ENCODE measurements at places on chromosomes 6 and 20.

DNA sequence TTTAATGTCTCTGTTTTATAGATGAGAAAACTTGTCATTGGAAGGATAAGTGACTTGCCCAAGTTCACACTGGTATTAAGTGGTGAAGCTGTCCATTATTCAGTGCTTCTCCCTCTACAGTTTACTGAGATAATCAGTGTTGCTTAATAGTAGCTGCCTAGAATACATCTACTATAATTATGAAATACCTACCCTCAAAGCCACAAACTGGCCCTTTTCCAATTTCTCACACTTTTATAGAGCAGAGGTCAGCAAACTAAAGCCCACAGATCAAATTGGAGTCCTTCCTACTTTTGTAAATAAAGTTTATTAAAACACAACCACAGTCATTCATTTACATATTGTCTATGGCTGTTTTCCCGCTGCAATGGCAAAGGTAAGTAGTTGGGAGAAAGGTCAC is 73.5 kb downstream of the EYS start:
- no peak for DNase-seq

DNA sequence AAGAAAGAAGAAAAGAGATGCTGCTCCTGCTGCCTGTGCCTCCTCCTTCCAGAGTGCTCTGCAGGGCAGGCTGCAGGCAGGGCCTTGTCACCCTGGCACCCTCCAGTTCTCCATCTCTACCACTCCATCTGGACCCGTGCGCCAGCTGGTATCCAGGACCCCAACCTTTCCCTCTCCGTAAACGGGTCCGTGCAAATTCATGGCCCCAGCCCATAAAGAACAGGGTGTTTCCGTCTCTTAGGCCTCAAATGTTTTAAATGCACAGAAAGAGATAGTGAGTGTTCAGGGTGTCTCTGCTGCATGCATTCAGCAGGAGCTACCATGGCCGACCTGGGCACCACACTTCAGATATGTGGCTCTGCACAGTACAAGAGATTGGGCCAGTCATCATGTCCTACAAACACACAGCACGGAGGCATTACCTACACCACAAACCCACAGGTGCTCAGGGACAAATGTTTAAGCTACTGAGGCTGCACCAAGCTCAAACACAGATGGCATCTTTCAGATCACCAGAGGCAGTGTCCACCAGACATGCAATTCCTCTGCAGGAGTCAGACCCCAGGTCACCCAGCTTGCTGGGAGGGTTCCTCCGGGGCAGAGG is 258.1 kb downstream of the DLL1 start:
- DNase-seq = peak; percentile 16

DNA sequence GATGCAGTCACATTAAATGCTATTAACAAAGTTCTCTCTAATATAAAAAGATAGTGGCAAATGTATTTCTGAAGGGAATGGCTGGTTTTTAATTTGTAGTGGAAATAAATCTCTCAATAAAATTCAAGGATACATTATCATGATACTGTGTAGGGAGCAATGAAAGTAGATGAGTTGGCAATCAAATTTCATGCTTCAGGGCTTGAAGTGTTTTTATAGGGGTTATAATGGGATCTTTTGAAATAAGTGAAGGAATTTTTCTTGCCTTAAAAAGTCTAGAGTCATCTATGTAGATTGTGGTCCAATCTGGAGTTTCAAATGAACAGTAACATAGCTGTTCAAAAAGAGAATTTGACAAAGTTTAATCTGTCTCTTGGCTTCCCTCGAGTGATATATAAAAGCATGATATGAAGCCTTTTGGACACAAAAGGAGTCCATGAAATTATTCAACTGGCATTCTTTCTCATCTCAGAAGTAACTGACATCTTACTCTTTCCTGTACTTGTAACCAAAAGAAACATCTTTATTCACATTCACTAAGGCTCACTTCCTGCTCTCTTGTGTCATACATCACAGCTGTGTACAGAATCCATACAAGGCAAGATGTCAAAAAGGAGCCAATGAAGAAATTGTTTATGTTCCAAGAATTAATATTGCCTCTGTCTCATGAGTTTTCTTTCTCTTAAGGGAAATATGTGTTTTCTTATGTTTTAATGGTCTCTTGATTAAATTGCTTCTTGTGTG is 591.0 kb upstream of the GJE1 start:
- DNase-seq = no peak

GRCh38 chr6:10852361-10852960 is 14.1 kb upstream of the MAK start:
- no peak for DNase-seq

- DNase-seq = no peak
Measured at GRCh38 chr6:132919045-132919860, 104.9 kb downstream of the RPS12 start.

DNA sequence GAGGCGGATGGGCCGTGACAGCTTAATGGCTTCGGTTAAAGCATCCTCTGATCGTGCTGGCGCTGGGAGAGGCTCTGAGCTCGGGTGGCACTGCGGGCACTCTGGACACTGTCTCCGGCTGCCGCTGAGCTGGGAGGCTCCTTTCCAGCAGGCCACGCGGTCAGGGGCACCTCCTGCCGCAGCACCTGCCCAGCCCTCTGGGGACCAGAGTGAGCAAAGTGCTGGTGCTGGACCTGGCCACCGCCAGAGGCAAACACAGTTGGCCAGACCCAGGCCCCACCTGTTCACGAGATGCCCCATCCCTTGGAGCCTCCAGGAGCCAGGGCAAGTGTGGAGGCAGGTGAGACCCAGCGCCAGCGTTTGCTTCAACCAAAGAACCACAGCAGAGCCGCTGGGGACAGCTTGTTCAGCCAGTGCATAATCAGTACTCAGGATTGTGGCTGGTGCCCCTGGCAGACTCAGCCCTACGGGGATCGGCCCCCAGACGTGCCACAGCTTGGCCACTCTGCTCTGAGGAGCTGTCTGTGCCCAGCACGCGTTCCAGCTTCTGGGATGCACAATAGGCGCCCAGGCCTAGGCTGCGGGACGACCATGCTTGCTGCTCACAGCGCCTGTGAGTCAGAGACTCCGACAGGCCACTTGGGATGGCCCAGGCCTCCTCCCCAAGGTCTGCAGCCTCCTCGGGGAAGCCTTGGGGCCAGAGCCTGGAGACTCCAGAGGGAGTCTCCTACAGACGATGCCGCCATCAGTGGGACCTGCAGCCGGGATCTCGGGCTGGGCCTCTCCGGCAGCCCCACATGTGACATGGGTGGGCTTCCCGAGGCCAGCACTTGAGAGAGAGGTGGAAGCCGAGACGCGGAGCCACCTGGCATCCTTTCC is 38.2 kb upstream of the SLCO4A1 start:
- no peak for DNase-seq

- no peak for DNase-seq
Measured at GRCh38 chr6:16349544-16349943, 111.2 kb downstream of the GMPR start.

DNA sequence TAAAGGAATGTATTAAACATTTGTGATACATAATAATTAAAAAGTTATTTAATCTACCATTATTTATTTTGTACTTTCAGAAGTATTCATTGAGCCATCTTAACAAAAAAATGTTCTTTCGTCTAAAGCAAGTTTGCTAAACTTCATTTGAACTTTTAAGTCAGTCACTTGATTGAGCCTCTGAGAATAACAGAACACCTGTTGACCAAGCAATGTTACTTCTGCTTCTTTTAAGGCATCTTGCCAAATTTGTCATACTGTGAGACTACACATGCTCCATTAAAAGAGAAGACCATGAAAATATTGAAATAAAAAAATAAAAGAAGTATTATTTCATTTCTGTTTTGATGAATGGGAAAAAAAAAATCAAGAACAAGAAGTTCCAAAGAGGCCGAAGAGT is 141.8 kb upstream of the BMP5 start:
- no peak for DNase-seq

DNA sequence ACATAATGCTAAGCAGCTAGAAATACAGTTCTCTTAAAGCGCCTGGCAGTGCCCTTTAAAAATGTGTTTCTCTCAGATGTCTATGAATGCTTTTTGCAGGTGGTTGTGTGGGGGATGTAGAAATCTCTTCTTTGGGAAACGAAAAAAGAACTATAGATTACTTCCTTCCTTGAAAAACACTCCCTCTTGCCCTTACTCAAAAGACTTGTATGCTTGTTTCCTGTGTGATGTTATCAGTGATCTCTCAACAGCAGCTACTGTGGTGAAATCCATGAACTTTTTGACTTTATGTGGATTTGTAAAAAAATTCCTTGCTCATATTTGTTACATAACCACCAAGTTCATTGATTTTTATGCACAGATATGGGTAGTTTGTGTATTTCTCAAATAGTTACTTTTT is 916.5 kb downstream of the QKI start:
- DNase-seq = no peak

DNA sequence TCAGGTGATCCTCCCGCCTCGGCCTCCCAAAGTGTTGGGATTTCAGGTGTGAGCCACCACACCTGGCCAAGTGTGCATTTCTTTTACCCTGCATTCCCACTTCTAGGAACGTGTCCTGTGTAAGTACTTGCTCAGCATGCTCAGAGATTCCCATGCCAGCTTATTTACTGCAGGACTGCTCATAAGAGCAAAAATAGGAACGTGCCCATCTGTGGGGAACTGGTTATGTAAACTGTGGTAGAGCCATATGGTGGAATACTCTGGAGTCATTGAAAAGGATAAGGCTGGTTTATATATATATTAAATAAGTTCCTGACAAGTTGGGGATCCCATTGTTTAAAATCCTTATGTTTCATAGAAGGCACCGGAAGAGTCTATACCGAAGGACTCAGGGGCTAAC is 38.2 kb upstream of the FANCE start:
- no peak for DNase-seq

- no peak for DNase-seq
Measured at GRCh38 chr6:150605333-150605732, 5.6 kb downstream of the PLEKHG1 start.

- DNase-seq = no peak
Measured at GRCh38 chr6:122107256-122107852, 292.1 kb upstream of the HSF2 start.

DNA sequence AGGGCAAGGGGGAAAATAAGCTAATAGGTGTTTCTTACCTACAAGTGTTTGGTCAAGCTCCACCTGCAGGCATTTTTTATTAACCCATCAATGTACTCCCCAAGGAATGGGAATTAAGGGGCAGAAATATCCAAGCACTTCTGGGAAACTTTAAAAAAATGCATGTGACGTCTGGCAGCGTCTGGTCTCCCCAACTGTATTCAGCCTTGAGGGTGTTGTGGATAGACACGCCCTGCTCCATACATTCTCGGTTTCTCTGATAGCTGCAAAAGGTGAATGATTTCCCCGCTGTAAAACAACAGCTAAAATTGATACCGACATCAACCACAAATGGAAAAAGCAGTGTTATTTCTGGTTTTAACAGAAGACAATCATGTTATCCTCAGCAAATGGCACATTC is 2.5 kb upstream of the FOXQ1 start:
- DNase-seq = no peak

GRCh38 chr20:7389216-7389615 is 551.0 kb downstream of the HAO1 start:
- no peak for DNase-seq

DNA sequence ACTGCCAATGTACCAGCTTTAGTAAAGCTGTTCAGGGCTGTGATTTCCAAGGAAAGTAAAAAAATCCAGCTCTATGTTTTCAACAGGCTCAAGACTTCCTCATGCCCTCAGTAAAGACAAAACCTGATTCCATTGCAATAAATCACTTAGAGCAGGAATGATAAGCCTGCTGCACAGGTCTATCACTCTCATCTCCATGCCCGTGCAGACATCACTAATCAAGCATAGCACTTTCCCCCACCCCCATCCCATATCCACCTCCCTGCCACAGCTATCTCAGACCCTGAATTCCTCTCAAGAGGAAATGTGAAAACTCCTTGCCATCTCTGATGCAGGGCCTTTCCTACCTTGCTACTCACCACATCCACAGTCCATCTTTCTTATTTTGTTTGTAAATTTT is 554.9 kb downstream of the MAFB start:
- DNase-seq = no peak

GRCh38 chr6:55199239-55199638 is 24.9 kb downstream of the HCRTR2 start:
- DNase-seq = no peak

DNA sequence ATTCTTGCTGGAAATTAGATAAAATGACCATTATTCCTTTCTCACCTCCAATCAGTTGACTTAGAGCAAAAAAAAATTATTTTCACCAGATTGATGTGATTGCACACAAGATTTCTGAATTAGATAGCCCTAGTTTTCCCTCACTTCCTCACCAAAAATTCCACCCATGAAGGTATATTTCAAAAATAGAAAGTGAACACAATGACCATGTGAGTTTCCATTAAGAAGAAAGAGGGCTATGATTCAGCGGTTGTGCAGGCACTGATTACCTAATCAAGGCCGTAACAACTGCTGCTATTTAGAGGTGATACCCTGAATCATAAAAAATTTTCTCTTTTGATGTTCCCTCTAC is 19.5 kb upstream of the RALGAPA2 start:
- DNase-seq = no peak

DNA sequence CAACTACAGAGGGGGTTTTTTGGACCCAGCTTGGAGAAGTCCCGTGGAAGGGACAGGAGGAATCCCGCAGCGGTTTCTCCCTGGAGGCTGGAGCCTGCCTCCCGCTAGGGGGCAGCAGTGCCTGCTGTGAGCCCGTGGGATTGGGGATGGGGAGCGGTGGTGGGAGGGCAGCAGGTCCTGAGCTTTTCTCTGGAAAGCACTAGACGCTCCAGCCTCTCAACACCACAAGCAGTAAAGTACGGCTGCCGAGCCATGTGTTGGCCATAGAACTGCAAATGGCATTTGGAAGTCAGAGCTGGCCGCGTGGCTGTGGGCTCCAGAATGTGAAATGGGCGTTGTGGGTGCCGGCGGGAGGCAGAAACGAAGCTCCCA is 47.8 kb downstream of the GMPR start:
- DNase-seq = peak; percentile 51

GRCh38 chr6:80480421-80481157 is 374.1 kb downstream of the BCKDHB start:
- no peak for DNase-seq

GRCh38 chr6:108798670-108799353 is 49.4 kb upstream of the ARMC2 start:
- no peak for DNase-seq

GRCh38 chr6:145271040-145271439 is 464.3 kb downstream of the EPM2A start:
- DNase-seq = no peak

- no peak for DNase-seq
Measured at GRCh38 chr6:5275497-5275896, 14.2 kb downstream of the FARS2 start.

DNA sequence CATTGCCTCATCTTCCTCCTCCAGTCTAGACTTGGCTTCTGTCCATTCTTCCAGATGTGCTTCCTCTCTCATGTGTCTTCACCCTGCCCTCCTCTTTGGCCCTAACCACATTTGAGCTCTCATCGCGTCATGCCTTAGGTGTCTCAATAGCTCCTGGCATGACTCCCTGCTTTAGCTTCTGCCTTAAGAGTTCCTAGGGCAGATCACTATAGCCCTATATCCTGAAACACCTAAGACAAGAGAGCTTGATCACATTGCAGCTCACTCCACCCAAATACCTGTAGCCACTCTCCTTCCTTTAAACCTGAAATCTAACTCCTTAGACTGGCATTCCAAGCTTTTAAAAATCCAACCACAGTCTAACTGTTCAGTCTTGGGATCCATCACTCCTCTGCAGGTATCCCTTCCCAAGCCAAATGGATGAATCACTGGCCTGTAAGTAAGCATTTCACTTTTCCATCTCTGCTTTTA is 69.0 kb upstream of the STXBP5 start:
- DNase-seq = no peak

All from activated CD4-positive, CD25-positive, alpha-beta regulatory T cell treated with anti-CD3 and anti-CD28 coated beads, Interleukin-2, amount 50 U/mL, for 72 hours (primary cell).